ENCODE measurements at places on chromosomes 4 and X.

DNA sequence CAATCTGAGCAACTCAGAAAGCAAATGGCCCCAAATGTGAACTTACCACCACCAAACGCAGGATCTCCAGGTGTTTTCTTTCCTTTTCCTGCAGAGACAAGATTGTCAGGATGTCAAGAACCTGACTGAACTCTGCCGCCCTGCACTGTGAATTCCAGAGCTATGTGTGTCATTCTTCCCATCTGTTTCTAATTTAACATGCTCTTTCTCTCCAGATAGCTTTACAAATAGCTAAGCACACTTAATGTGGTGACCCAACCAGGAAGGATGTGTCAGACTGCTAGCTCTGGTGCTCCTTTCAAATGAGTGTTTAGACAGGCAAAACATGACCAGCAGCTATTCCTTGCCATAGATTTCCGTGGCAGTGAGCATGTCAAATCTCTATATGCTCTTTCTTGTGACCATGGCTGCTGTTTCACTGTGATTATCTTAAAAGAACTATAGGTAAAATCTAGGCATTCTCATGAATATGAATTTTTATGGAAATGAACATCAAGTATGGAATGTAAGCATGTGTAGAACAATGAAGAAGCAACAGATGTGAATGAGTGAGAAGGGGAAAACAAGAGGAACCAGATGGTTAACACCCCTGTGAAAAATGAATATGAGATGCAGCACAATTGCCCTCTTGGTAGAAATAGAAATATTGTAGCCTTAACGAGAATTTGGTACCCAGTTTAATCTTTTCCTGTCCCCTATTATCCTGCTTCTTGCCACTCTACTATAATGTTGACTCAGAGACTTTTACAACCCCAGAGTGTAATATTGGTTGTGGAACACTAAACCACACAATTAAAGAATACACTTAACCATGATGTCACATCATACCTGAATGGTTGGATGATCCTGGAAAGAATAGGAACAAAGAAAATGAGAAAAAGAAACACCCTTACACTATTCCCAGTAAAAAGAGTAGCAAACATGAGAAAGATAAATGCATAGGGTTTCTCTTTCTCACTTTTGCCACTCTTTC lies 247.8 kb upstream of the DKK2 start:
- DNase-seq, result peak; percentile 98

- DNase-seq, result no peak
Observed at GRCh38 chrX:37348231-37348970, 763 bp upstream of the PRRG1 start.

DNA sequence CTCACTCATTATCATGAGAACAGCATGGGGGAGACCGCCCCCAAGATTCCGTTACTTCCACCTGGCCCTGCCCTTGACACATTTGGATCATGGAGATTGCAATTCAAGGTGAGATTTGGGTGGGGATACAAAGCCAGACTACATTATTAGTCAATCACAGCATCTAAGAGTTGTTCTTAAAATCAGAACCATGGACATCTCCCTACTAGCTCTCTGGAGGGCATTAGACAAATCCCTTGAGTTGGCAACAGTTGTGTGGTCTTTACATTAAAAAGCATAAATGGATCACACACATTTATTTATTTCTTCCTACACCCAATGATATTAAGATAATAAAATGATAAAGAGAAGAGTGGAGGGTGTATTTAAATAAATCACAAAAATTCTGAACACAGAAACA lies 262.8 kb upstream of the VCX start:
- DNase-seq, result no peak

- DNase-seq, result no peak
Observed at GRCh38 chr4:17322514-17322913, 189.4 kb downstream of the QDPR start.

DNA sequence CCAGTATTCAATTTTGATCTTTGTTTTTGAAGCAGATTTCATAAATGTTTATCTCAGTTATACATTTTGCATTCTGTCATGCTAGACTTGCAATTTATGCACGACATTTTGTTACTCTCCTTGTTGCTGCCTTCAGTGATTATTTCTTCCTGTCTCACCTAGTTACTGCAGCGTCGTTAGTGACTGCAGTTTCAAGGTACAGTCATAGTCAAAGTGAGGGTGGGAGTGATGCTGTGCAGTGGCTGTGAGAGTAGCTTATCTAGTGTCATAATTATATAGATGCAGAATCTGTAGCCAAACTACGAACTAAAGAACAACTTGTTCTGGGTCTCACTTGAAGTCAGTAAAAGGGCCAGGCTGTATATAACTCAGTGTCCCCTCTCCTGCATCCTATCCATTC lies 69.8 kb downstream of the GPR101 start:
- no peak for DNase-seq

GRCh38 chr4:46316215-46316614 lies 73.7 kb downstream of the GABRA2 start:
- no peak for DNase-seq

- DNase-seq, result peak; percentile 64
Observed at GRCh38 chrX:136028383-136028984, 43.2 kb downstream of the SLC9A6 start.

DNA sequence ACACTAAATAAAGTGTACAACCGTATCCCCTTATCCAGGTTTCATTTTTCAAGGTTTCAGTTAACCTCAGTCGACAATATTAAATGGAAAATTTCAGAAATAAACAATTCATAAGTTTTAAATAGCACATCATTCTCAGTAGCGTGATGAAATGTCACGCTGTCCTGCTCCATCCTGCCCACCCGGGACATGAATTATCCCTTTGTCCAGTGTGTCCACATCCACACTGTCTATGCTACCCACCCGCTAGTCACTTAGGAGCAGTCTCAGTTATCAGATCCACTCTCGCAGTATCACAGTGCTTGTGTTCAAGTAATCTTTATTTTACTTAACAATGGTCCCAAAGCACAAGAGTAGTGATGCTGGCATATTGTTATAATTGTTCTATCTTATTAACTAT lies 54.7 kb downstream of the FRYL start:
- no peak for DNase-seq

GRCh38 chr4:183129675-183130074 lies 30.6 kb downstream of the WWC2 start:
- DNase-seq, result no peak

DNA sequence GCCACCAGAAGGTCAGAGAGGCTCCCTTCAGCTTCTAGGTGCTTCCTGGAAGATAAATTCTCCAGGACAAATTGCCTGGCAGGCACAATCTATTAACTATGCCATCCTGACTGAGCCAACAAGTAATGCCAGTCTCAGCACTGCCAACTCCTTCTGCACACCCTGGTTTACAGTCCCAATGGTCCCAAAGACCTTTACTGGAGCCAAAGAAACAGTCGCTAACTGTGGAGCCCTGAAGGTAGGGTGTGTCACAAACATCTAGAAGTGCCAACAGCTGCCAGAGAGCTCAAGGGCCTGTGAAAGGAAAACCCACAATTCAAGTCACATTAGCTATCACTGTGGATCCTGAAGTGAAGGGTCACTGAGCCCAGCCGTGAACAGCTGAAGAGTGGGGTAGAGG lies 34.9 kb upstream of the CITED1 start:
- DNase-seq, result no peak

GRCh38 chrX:20954014-20954413 lies 420.2 kb upstream of the CNKSR2 start:
- DNase-seq, result no peak

DNA sequence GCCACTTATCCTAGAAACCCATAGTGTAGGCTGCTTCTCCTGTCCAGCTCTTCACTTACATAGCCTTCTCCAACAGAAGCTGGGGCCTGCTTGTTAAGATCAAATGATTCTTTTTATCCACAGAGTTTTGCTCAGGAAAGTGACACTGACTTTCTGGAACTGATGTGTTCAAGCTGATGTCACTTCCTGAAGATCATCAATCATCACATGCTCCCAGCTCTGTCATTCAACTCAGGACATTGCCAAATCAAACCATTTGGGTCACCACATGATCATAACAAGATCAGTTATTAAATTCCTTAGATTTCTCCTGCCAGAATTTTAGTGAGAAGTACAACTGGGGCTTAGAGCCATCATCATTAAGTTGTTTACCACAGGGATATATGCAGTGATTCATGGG lies 39.4 kb downstream of the GLRA3 start:
- no peak for DNase-seq

DNA sequence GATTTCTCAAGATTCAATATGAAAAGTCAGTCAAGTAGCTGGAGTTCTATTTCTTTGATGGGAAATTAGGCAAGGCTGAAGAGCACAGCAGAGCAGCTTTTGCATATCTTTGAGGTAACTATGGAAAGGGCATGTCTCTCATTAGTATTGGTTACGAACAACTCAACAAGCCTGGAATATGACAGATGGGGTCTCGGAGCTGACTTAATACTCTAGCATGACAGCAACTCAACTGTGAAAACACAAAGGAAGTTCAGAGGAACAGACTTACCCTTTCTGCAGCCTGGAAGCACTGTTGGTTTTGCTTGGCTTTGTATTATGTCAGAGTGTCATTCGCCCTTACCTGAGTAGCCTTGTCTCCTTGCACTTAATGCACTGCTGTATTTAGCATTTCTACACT lies 79.9 kb upstream of the AADAT start:
- DNase-seq, result no peak

DNA sequence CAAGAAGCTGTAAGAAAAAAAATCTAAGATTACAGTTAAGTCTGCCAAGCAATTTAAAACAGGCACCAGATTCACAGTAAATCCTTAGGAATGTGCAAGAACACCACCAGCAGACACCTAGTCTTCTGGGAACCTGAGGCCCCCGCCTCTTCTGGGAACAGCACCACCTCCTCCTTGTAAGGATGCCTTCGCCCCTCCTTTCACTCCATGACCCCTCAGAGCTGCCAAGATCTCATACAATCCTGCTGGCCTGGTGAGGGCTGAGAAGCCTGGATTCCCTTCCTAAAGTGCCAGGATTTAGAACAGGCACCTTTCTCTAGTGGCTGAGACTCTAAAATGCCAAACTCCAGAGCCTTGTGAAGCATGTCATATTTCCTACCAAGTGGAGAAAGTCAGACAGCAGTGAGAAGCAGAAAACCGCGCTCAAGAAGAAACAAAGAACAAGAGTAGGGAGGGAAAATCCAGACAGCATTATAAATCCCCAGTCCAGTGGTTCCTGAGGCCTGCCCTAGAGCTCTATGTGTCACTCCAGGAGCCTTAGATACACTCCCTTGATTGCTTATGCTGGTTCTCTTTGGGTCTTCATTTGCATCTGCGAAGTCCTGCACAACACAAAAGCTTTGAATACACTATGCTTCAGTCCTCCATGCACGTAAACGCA lies 166.4 kb downstream of the TSPAN5 start:
- DNase-seq, result peak; percentile 87

DNA sequence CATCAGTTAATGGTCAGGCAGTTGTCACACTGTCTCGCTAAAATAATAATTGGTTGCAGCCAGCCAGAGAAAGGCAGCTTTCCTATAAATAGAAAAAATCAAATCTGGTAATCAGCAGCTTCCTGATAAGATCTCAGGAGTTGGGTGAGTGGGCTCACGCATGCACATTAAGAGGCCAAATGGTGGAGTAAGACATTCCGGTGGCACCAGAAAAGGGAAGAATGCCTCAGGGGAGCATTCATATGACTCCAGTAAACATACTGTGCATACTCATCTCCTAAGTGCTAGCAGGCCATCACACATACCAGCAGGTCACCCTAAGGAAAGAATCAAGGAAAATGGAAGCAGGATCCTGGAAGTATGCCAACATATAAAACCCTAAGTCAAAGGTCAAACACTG lies 40.1 kb downstream of the UGT2B15 start:
- no peak for DNase-seq

DNA sequence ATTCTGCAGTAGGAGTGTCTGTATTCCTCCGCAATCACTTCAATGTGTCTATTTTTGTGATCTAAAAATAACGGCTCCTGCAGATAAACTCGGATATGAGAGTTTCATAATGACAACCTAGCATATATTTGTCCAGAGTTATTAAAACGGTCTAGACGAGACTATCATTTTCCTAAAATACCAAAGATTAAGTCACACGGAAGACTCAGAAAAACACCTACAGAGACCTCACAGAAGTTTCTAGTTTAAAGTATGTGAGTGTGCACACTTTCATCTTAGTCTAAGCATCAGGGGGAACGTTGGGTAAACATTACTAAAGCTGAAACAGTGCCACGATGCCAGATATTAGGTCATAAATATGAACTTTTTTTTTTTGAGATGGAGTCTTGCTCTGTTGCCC lies 156.9 kb downstream of the AFAP1 start:
- DNase-seq, result peak; percentile 46

DNA sequence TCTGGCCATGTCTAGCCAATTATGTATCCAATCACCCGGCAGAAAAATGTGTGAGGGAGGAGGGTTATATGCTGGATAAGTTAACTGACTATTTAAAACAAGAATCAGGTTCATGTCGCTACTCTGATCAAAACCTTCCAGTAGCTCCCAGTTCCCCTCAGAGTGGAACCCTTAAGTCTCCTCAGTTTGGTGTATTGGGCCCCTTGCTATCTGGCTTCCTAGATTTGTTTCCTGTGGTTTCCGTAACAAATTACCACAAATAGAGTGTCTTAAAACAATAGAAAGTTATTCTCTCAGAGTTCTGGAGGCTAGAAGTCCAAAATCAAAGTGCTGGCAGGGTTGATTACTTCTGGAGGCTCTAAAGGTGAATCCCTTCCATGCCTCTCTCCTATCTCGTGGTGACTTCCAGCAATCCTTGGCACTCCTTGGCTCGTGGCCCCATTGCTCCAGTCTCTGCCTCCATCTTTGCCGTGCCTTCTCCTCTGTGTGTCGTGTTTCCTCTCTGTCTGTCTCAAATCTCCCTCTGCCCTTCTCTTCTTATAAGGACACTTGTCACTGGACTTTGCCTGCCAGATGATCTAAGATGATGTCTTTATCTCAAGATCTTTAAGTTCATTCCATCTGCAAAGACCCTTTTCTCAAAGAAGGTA lies 10.5 kb upstream of the ENPP6 start:
- no peak for DNase-seq

- DNase-seq, result peak; percentile 78
Observed at GRCh38 chr4:111952688-111953087, 192.6 kb upstream of the FAM241A start.

- DNase-seq, result peak; percentile 3
Observed at GRCh38 chr4:62797221-62797620, 1597.1 kb downstream of the ADGRL3 start.

DNA sequence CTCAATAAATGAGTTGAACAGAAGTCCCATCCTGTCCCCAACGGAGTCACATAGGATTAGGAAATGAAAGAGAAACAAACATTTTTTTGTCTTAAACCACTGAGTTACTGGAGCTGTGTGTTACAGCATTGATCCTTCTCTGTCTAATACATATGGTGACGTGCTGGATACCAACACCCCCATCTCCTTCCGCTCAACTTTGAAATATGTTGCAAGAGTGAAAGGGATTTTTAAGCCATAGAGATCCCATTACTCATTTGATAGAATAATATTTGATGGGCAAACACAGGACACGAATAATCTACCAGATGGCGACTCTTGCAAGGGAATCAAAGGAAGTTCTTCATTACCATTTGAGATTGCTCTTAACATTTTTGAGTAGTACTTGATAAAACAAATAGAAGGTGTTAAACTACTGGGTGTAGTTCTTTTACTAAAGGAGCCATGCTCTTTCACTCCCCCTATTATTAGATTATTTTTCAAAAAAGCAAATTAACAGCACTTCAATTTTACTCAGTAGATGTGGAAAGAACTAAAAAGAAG lies 140.5 kb downstream of the PACRGL start:
- DNase-seq, result peak; percentile 20

GRCh38 chr4:106835919-106836318 lies 200.2 kb downstream of the DKK2 start:
- no peak for DNase-seq

GRCh38 chr4:95105112-95105511 lies 347.4 kb downstream of the BMPR1B start:
- DNase-seq, result no peak
